Fibroblast of the aortic adventitia (primary cell): ENCODE measurements at places on chromosomes 2 and 18. TPM values are rescaled to one million over a fixed set of nuclear protein-coding genes. Genes with fewer than 3 reads are reported as not detected.

- no peak for DNase-seq
These were observed 53.9 kb downstream of the INHBB start for GRCh38 chr2:120399889-120400240.

DNA sequence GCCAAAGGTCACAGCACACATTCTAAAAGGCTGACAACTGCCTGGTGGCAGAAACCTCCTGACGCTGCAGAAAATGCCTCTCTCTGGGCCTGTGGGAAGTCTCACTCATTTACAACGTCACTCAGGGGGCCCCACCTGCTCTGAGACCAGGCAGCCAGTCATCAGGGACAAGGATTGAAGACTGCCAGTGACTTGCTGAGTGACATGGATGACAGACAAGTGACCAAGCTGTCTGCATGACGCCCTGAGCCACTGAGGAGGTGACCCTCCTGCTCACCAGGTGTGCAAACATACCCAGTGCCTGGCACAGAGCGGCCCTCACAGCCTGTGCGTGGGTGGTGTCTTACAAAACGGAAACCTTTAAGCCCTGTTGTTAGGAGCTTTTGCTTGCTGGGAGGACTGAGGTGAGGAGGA lies 392.4 kb downstream of the TNS1 start:
- DNase-seq, result no peak

DNA sequence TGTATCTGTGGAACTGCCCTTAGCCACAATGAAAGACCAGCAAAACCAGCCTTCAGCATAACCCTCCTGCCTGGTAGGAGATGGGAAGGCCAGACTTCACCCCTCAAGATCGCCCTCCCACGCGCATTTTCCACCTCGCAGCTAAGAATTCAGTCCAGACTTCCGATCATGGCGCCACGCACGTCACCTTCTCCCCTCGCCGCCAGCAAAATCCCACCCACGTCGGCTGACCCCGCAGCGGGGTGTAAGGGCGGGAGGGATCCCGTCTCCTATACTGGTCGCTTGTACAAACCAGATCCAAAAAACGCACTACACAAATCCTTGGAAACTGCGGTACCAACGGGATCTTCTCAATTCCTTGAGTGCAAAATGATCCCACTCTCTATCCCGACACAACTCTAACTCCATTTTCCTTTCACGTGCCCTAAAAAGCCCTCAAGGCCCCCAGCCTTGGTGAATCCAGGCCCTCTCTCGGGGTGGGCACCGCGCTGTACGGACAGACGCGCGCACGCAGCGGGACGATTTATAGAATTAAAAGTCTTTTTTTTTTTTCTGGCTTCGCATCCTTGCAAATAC lies 1.0 kb upstream of the BMPR2 start:
- DNase-seq, result peak; percentile 81

DNA sequence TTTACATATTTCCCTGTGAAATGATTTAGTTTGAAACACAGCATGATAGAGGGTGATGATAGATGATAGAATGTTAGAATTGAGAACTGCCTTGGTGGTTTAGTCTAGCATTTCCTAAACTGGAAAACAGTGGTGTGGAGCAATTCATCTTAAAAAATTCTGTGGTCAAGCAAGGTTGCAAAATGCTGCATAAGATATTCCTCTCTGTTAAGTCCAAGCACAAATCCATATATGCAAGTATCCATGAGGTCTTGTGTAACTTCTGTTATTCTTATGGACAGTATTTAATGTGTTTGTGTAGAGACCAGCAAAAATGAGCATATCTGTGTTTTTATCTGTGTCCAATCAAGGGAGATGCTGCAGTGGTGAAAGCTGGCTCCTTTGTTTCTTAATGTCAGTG lies 30.0 kb downstream of the CPS1 start:
- peak; percentile 34 for DNase-seq

DNA sequence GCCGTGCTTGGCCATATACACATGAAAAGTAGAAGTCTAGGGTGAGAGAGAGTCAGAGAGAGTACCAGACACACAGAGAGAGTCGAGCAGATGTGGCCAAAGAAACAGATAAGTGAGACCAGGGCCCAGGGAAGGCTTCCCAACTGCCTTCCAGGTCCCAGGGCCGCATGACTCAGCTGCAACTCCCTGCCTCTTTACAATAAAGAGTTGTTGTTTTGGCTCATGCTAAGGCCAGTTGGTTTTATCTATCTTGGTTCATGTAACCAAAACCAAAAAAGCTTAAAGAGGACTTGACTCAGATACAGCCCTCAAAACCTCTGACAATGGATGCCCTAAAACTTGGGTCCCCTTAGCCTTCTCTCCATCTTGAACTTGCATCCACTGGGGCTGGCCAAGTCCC lies 36.9 kb downstream of the REEP1 start:
- peak; percentile 38 for DNase-seq

- no peak for DNase-seq
These were observed 4.3 kb downstream of the NTSR2 start for GRCh38 chr2:11665510-11666362.

GRCh38 chr2:173290046-173290445 lies 64.6 kb upstream of the CDCA7 start:
- DNase-seq, result peak; percentile 62

DNA sequence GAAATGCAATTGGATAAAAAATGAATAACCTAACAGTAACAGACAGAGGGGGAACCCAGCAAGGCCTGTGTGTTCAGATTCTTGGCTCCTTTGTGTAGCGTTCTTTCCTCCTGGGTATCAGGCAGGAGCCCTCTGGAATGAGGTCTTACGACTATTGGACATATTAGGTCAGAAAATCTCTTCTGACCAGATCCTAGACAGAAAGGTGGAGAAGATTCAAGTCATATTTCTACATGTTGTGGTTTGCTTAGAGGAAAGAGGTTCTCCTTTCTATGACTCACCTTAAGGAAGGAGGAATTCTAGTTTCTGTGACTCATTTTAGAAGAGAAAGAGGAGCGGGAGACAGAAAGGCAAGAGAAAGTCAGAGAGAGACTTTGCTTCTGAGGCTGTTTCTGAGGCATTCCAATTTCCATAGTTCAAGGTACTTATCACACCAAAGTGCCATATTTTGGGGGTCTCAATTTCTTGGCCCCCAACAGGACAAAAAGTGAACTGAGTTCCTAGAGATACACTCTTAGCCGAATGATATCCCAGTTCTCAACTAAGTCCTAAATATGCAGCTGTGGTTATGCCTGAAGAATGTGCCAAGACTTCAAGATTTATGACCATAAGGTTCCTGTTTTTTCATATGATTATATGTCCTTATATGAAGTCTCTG lies 618.6 kb downstream of the ZEB2 start:
- peak; percentile 72 for DNase-seq

DNA sequence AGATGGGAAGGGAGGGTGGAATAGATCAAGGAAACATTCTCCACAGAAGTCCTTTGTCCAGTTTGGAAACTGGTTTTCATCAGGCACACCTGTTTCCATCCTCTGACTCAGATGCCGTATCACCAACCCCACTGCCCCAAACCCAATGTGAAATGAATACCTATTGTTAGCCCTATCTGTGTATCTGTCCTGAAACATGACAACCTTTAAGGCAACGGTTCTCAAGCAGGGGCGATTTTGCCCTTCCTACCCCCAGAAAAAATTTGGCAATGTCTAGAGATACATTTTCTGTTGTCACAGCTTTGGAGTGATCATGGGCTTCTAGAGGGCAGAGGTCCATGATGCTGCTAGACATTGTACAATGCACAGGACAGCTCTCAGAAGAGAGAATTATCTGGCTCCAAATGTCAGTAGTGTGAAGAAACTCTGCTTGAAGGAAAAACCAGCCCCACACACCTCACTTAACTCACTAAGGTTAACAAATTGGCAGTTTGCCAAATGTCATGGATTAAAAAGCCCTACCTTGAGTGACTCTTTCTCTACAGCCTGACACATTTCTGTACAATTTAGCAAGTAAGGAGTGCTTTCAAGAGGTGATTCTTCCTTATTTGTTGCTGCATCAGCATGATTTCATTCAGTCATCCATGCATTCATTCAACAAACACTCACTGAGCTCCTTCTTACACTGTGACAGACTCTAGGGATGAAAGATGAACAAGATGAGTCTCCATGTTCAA lies 3.4 kb downstream of the SCTR start:
- DNase-seq, result no peak

The DNAH6 gene
- under 0.01 and 0.49 TPM in 2 replicates for total RNA-seq

The DES gene
- 3.3 and 4.7 TPM in 2 replicates for total RNA-seq

The LRRTM1 gene
- total RNA-seq, result 0.09 TPM in 1 of 2 replicates, not detected in the other
